T-helper 1 cell (primary cell): ENCODE measurements at places on chromosomes 7 and 10.

DNA sequence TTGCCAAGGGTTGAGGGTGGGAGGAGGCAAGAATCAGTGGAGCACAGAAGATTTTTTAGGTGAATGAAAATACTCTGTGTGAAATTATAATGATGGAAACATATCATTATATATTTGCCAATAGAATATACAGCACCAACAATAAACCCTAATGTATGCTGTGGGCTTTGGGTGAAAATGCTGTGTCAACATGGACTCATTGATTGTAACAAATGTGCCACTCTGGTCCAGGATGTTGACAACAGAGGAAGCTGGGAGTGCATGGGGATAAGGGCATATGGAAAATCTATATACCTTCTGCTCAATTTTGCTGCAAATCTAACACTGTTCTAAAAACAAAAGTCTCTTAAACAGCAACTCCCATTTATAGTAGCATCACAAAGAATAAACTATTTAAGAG, 114.3 kb downstream of the LYZL1 start:
- DNase-seq = no peak

DNA sequence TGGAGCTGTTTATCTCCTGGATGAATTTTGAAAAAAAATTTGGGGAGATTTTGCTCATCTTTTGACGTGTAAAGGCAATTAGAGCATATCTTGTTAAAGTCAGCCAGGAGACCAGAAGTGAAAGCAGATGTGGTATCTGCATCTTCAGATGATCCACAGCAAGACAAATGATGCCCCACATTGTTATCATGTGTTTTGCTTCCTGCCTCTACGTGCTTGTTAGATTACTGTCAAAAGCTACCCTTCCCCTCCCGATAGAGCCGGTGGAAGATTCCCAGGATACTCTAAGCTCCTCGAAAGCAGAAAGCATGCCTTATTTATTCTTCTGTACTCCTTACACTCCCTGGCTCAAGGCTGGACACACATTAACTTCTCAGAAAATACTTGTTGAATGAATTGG, 12.9 kb downstream of the COL17A1 start:
- no peak for DNase-seq

DNA sequence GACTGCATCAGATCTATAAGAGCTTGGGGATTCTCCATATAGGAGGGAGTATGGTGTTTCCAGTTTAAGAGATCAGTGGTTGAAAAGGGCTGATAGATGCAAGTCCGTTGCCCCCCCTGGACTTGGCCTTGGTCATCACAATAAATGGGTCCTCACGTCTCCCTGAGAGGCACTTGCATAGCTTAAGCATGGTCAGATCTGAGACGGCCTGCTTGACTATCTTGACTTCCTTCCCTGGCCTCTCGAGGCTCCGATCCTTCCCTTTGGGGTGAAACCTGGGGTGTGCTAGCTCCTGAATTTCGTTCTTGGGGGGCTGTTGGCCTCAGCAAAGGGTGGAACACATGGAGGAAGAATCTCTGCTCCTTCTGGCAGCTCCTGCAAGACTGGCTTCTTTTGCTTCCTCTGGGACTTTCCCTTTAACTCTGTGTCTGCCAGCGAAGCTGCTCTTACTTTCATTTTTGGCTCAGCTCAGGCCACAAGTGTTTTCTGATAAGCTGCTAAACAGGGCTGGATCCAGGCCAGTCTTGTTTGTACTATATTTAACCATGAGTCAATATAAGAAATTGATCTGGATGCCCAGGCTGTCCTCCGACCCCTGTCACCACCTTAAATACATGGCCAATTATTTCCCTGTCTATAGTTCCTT, 11.2 kb upstream of the ZNF485 start:
- DNase-seq = peak; percentile 19

GRCh38 chr7:22400150-22400814, 43.3 kb upstream of the RAPGEF5 start:
- no peak for DNase-seq

- DNase-seq = no peak
Measured at GRCh38 chr10:97570146-97570788, 2.3 kb upstream of the ANKRD2 start.

DNA sequence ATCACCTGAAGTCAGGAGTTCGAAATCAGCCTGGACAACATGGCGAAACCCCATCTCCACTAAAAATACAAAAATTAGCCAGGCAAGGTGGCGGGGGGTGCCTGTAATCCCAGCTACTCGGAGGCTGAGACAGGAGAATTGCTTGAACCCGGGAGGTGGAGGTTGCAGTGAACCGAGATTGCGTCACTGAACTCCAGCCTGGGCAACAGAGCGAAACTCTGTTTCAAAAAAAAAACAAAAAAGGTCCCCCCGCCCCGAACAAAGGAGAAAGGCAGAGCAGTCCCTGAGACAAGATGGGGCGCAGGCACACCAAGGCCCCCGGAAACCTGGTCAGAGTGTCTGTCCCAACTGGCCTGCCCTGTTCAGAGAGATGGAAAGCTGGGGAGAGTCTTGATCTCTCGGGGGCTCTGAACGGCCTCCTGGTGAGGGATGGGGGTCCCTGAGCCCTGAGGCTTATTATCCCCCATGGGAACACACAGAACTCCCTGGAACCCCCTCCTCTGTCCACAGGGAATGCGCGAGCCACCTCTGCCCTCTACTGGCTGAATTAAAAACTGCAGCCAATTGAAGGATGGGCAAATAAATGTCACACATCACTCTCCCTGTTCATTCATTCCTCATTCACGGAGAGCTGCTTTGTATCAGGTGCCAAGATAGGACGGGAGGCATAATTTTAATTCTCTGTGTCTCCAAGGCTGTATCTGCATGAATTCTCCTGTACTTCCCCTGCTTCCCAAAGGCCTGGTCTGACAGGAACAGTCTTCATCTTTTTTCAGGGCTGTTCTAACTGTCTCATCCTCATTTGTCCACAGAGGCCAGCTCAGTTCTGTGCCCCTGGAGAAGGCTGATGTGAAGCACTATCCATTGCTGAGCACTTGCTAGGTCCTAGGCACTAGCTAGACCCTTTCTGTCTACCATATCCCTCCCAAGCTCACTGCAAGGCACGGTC, 28.9 kb downstream of the MAT1A start:
- DNase-seq = peak; percentile 10

DNA sequence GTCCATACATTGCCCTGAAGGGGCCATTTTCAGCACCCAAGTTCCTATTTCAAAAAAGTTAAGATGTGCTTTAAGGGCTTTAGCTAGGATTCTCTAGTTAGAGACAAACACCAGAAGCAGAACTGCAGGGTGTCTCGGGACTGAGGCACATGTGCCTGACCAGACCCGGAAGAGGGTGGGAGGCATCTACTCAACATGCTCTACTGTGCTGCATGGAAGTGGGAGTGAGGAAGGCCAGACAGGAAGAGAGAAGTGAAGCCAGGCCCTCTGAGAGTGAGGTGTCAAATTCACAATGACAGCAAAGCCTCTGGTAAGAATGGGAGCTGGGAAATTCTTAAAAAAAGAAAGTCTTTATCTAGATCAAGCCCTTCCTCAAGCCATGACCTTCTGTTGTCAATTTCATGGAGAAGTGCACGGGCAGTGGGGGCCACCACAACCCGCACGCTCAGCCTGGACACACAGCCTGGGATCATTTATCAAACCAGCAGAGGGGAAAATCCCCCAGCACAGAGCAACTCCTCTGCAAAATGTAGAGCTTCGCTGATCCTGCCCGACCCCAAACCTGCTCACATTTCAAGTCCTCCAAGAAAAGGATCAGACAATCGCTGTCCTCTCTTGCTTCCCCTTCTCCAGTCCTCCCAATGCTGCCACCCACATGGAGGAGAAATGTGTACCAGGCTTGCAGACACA, 38.7 kb downstream of the PLXNA4 start:
- DNase-seq = no peak

- DNase-seq = no peak
Measured at GRCh38 chr7:100432621-100433275, 3.1 kb downstream of the MEPCE start.

- DNase-seq = no peak
Measured at GRCh38 chr10:129745186-129745750, 218.8 kb downstream of the EBF3 start.

DNA sequence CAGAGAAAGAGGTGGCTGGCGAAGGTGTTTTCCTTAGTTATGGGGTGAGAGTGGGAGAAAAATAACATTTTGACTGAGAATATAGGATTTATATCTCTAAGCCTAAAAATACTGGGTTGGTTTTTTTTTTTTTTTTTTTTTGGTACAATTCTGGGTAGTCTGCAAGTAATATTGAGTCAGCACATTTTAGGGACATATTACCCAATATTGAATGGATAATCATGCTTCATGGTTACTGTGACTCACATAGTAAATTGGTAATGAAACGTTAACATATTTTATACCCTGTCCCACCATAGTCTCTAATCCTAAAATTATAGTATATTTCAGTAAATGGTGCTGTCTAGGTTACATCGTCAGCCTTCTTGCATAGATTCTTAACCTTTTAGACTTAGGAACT, 91.4 kb downstream of the TPST1 start:
- DNase-seq = no peak

DNA sequence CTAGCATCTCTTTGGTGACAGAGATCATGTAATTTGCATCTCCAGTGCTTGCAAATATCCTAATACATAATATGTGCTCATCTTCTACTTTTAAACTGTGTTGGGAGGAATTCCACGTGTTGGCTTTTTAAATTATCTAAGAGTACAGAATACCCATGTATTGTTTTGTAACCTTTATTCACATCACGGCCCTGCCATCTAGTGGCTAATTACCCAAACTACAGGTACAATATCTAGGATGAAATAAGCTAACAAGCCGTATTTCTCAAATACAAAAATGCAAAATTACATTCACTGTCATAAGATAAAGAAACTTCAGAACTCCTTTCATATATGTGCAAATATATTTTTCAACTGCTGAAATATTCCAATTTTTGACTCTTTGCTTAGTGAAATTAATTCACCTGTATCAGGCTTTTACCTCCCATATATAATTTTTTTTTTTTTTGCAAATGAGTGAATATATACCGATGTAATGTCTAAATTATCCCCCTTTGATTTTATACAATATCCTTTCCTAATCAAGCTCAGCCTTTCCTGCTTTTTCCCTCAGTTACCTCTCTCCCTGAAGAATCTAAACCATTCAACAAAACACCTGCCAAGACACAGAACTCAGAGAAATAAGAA, 30.3 kb upstream of the LSM8 start:
- peak; percentile 3 for DNase-seq

DNA sequence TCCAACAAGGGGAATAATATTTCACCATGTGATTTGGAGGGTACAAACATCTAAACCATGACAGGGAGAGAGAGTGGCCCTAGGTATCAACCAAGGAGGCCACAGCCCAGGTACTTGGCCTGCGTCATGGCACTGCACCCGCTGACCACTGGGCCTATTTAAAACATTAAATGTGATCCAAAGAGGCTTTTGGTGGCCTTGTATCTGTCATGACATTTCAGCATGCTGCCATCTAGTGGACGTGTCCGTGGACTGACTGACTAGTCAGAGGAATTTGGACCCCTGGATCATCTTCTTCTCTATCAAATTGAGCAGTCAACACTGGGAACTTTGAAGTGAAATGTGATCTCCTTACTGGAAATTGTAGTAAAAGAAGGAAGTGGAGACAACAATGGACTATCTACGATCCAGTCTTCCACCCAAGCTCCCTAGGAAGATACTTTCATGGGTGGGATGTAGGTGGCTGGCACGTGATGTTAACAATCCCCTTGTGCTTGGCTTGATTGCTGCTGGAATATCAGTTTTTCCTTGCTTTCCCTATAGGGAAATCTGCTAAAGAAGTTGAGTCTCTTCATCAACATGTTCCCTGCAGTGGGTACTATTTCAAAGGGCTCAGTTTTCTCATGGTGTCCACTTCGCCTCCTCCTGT, 24.6 kb upstream of the ITGA8 start:
- peak; percentile 7 for DNase-seq

DNA sequence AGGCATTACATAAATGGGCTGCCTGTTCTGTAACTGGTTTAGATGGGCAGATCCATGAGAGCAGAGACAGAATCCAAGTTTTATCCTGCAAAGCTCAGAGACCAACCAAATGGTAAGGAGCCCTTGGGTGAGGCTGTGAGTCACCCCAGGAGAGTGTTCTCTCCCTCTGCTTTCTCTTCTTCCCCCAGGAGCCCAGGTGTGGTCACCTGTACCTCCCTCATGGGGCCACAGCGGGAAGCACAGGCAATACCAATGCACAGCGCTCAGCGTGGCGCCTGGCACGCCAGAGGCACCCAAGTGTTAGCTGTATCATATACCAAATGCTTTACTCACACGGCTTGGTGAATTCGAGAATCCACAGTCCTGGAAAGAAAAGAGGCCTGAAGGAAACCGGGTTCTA, 39.4 kb downstream of the CTBP2 start:
- DNase-seq = no peak

- no peak for DNase-seq
Measured at GRCh38 chr7:10707519-10707918, 266.2 kb upstream of the PHF14 start.

DNA sequence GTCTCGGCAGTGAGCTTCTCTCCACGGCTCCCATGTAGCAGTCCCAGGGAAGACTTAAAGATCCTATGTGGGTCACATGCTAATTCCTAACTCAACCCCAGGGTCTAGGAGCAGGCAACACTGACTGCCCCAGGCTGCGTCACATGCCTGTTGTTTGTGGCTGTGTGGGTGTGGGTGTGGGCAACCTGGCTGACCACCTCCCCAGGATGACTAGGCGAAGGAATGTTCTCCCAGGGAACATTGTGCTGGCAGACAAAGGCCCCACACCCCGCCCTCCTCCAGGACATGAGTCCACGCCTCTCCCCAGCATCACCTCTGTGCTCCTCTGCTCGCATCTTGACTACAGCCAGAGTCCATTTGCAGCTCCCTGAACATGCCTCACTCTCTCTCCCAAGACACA, 30.3 kb downstream of the SLC29A3 start:
- no peak for DNase-seq

DNA sequence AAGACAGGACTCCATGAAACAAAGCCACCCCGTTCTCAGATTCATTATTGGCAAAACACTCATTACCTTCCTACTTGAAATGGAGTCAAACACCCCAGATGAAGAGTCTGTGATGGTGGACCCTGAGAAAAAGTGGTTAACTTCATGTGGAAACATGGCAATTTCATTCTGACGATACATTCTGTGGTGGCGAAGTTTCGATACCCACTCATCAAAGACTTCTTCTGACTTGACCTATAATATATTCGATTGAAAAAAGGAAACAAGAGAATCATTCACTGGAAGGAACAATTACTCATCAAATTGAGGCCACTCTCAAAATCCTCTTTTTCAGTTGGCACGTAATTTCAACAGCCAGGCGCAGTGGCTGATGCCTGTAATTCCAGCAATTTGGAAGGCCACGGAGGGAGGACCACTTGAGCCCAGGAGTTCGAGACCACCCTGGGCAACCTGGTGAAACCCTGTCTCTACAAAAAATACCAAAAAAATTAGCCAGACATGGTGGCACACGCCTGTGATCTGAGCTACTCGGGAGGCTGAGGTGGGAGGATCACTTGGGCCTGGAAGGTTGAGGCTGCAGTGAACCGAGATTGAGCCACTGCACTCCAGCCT, 108.8 kb upstream of the GSDME start:
- no peak for DNase-seq

DNA sequence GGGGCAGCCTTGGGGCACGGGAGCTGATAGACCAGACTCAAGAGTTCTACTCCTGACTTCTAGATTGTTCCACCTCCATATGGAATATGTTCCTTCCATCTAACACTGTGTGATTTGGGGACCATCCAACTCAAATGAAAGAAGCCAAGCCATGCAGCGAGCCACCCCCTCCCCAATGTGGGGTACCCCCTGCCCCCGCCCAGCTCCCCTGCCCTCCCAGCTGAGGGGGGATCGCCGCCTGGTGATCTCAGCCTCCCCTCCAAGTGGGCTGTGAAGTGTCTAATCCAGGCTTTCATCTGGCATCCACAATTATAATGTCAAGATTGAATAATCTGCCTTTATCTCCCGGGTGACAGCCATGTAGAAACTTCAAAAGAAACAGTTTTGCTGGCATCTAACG, 246.1 kb downstream of the RPS24 start:
- DNase-seq = no peak

- DNase-seq = no peak
Measured at GRCh38 chr10:113038183-113038582, 88.1 kb downstream of the TCF7L2 start.
